Cardiac fibroblast (primary cell): ENCODE measurements at places on chromosomes 7 and 10.

DNA sequence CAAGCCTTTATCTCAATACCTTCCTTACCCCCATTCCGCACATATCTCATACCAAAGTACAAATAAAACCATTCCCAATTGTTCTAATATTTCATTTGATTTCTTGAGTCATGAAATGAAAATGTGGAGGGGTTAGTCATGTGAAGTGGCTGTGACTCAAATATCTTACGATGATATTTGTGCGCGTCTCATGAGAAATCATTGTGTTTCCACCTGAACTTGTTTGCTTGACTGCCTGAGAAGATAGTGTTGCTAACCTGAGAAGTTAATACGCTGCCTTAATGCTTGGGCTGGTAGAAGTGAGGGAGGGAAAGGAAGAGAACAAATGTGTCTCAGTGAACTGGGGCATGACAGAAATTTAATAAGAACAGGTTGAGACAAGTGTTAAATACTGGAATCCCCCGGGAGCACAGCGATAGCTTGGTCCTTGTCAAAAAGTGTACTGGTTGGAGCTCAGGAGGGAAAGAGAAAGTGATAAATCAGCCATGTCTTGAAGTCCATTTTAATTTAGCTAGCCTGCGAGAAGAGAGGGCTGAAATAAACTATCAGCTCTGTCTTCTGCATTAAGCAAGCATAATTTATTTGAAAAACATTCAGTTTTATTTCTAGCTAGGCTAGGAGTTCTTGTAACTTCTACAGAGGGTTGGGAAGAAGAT, 7.2 kb upstream of the EPHA1 start:
- peak; percentile 80 for DNase-seq

GRCh38 chr7:92403760-92404074, 43.6 kb upstream of the GATAD1 start:
- DNase-seq = no peak

- DNase-seq = no peak
These were observed 15.2 kb upstream of the C10orf53 start for GRCh38 chr10:49664006-49664841.

DNA sequence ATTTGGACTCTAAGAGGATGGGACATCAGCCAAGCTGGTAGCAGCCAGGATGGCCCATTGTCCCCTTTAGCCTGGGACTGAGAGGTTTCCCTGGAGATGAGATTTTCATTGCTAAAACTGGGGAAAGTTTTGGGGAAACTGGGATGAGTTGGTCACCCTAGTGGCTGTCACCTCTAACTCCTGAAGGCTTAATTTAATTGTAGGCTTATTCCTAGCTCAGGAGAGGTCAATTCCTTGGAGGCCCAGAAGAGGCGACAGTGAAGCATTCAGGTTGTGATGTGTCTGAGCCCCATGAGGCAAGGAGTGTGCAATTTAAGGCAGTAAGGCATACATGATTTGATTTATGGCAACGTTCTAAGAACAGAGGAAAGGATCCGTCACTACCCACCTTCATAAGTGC, 24.9 kb upstream of the JAZF1 start:
- DNase-seq = no peak

DNA sequence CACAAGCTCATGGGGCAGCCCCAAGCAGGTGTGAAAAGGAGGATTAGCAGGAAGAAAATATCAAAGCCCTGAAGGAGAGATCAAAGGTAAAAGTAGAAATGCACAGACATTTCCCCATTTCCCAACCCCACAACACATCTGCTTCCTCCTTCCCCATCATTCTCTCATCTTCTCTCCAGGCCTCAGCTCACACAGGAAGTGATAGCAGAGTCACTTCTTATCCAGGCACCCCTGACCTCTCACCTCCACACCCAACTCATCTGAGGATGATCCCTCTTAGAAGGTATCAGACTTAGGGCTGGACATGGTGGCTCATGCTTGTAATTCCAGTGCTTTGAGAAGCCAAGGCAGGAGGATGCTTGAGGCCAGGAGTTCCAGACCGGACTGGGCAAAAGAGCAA, 18.2 kb upstream of the GJC3 start:
- no peak for DNase-seq

DNA sequence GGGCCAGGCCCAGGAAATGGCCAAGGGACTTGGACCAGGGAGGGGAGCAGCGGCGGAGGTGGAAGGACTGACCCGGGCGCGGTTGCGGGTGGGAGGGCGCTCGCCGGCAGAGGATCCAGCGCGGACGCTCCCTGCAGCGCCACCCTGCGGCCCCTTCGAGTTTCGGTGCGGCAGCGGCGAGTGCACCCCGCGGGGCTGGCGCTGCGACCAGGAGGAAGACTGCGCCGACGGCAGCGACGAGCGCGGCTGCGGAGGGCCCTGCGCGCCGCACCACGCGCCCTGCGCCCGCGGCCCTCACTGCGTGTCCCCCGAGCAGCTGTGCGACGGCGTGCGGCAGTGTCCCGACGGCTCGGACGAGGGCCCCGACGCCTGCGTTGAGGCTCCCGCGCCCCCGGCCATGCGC, 16.8 kb upstream of the ZNF467 start:
- DNase-seq = peak; percentile 31

- DNase-seq = peak; percentile 64
These were observed 70.2 kb upstream of the ADAM12 start for GRCh38 chr10:126458466-126458865.

- DNase-seq = peak; percentile 18
These were observed 861 bp upstream of the USP6NL start for GRCh38 chr10:11612021-11613001.

- no peak for DNase-seq
These were observed 69.0 kb downstream of the FAM107B start for GRCh38 chr10:14705548-14706230.

DNA sequence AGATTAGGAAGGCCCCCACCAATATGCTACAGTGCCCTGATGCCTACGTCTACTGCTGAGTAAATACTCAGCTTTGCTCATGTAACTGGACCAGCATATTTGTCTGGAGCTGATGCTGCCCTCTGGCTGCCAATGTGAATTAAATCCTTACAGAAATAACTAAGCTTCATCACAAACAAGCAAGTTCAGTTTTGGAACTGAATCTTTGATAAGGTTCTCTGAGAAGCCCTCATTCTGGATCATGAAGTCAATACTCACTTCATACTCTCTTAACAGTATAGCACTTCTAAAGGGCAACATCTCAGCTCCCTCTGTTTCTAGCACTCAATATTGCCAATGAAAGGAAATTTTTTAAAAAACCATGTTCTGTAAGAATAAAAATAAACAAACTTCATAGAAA, 246.7 kb downstream of the ETV1 start:
- DNase-seq = peak; percentile 73

GRCh38 chr10:80461208-80462183, 7.4 kb downstream of the TSPAN14 start:
- peak; percentile 49 for DNase-seq

- DNase-seq = no peak
These were observed 205.2 kb upstream of the PDE1C start for GRCh38 chr7:32275216-32276009.

- no peak for DNase-seq
These were observed 71.0 kb downstream of the SEMA3D start for GRCh38 chr7:85115862-85116261.

GRCh38 chr7:42192851-42193461, 44.1 kb downstream of the GLI3 start:
- no peak for DNase-seq

- no peak for DNase-seq
These were observed 6.5 kb upstream of the PPIF start for GRCh38 chr10:79340646-79341244.

DNA sequence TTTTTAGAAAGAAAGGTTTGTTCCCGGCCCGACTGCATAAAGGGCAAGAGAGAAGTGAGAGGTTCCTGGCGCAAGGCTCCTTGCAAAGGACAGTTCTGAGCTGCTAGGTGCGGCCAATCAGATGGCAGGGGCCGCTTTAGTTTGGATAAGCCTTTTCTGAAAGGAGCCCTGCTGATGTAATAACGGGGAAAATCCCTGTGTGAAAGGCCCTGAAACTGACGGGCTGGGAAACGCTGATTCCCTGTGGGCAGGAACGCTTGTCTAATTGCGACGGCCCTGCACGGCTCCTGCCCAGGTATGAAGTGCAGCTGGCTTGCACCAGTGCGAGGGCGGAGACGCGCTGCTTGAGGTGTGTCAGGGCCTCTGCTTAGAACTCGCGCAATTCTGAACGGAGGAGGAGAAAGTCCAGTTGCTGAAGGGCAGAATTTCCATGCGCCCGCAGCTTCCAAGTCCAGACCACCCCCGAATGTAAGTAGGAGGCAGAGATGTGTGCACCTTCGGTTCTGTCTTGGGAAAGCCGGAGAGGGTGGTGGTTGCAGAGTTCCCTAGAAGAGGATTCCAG, 30.5 kb downstream of the TACC2 start:
- no peak for DNase-seq

DNA sequence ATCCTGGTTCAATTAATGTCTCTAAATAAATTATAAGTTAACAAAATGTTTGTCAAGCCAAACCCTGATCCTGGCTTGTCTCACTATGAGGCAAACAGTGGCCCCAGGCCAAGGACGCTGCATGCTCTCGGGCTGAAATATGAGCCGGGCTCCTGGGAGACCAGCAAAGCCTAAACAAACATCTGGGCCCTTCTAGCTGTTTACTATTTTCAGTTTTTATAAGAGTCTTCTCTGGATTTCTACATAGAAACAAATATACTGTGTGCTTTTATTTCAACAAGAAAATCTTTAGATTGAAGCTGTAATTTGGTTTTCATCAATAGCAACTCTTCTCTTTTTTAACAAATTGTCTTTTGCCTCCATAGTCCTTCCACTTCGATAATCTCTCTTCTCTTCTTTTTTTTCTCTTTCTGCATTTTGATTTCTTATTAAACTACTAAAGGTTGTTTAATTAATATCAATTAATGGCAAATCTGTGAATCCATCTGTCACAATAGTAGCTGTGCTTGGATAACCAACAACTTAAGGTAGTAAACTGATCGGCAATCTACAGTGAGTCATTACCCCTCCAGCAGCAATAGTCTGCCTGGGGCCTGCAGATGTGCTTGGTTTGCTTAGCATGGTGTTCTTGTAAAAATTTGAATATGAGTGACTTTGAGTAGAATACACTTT, 83.3 kb upstream of the DNAJC1 start:
- DNase-seq = peak; percentile 87

DNA sequence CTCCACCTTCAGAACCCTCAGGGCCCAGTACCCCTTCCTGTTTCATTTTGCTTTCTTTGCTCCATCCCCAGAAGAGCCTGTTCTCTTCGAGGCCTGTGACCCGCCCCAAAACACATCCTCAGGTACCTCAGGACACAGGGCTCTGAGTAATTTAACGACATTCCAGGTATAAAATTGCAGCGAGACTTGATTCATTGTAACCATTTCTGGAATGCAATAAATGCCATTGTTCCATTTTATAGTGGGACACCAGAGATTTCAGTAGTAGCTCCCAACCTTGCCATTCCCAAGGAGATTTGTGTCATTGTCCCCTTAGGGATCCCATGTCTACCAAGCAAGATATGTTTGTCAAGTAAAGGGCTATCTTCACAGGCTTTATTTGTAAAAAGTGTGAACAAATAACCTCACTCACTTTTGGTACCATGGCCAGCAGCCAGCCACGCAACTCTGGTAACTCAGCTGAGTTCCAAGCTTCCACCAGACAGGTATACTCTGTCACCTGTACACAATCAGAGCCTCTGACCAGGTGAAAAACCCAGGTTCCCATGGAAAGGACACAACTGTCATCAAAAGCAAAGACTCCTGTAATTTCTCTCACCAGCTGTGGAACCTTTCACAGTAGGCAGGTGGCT, 441.3 kb downstream of the PLXNA4 start:
- DNase-seq = no peak

GRCh38 chr7:149862156-149862555, 11.6 kb upstream of the ATP6V0E2 start:
- no peak for DNase-seq

DNA sequence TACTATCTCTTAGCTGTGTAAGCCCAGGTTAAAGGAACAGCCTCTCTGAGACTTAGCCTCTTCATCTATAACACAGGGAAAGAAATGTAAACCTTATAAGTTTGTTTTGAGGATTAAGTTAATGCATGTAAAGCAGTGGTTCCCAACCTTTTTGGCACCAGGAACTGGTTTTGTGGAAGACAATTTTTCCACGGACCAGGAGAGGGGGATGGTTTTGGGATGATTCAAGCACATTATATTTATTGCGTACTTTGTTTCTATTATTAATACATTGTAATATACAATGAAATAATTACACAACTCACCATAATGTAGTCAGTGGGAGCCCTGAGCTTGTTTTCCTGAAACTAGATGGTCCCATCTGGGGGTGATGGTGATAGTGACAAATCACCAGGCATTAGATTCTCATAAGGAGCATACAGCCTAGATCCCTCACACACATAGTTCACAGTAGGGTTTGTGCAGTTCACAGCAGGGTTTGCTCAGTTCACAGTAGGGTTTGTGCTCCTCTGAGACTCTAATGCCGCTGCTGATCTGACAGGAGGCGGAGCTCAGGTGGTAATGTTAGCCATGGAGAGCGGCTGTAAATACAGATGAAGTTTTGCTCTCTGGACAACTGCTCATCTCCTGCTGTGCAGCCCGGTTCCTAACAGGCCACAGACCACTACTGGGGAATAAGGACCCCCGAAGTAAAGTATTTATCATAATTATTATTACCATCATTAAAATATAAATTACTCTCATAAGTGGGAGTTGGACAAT, 41.3 kb upstream of the ANK3 start:
- peak; percentile 62 for DNase-seq

- no peak for DNase-seq
These were observed 10.2 kb downstream of the MYL10 start for GRCh38 chr7:101618916-101619315.

DNA sequence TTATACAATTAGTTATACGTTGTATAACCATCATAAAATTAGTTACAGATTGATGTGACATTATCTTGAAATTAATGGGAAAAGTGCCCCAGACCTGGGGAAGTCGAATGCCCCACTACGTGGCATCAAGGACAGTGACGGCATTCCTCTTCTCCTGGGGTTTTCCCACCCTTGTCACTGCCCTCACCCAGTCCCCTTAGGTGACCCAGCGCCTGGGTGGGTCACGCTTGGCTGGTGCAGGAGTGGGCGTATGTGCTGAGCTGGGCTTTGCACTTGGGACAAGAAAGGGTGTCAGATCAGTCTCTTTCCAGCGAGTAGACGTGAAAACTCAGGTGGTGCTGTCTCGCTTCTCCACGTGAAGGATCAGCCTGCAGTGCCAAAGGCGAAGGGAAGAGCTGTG, 7.6 kb downstream of the FOXK1 start:
- DNase-seq = no peak

- no peak for DNase-seq
These were observed 35.5 kb upstream of the TNPO3 start for GRCh38 chr7:129090300-129090907.

- DNase-seq = peak; percentile 69
These were observed 35.2 kb upstream of the KLF6 start for GRCh38 chr10:3820255-3820654.

DNA sequence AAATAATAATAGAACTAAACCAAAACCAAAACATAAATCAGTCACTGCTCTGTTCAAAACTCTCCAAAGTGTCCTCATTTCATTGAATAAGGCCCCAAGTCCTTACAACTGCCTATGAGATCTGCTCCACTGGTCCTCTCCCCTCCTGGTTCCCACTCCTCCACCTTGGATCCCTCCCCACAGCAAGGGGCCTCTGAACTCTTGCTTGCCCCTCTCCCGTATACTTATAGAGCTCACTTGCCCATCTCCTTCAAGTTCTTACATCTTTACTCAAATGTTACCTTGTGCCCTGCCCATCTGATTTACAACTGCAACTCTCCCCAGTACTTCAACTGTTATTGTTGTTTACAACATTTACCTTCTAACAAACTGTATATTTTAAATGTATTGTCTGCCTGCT, 819 bp downstream of the POLD2 start:
- DNase-seq = no peak
